ENCODE measurements at places on chromosomes 6 and 20.
A peak's percentile ranks its signal among the peaks of the same experiment; 100 is the strongest.

DNA sequence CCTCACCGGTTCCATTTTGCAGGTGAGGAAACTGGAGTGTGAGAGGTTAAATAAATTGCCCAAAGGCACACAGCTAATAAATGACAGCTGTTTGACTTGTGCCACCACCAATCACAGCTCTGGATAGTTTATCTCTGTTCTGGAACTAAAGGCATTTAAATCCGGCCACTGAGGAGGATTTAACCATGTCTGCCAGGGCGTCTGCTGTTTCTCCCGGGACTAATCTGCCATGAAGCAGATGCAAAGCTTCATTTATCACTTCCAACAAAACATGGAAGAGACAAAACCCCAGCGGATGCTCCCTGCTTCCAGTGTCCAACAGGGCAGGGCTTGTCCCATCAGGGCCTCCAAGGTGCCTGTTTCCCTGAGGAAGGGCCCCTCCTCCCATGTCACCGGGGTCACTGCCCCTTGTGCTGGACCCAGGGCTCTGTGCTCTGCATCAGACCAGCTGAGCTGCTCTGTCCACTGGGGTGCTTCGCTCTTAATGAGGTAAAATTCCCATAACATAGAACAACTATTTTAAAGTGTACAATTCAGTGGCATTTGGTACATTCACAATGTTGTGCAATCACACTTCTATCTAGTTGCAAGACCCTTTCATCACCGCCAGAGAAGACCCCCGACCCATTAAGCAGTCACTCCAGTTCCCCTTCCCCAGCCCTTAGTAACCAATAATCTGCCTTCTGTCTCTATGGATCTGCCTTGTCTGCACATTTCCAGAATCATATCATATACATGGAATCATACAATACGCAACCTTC is 244.3 kb downstream of the PTPRT start:
- no peak for DNase-seq

- DNase-seq: no peak
Observed at GRCh38 chr6:136535017-136535765, 15.0 kb downstream of the MAP7 start.

GRCh38 chr6:81556551-81556950 is 195.9 kb downstream of the TENT5A start:
- DNase-seq: no peak

GRCh38 chr20:50226093-50226974 is 35.7 kb downstream of the CEBPB start:
- peak; percentile 58 for DNase-seq

DNA sequence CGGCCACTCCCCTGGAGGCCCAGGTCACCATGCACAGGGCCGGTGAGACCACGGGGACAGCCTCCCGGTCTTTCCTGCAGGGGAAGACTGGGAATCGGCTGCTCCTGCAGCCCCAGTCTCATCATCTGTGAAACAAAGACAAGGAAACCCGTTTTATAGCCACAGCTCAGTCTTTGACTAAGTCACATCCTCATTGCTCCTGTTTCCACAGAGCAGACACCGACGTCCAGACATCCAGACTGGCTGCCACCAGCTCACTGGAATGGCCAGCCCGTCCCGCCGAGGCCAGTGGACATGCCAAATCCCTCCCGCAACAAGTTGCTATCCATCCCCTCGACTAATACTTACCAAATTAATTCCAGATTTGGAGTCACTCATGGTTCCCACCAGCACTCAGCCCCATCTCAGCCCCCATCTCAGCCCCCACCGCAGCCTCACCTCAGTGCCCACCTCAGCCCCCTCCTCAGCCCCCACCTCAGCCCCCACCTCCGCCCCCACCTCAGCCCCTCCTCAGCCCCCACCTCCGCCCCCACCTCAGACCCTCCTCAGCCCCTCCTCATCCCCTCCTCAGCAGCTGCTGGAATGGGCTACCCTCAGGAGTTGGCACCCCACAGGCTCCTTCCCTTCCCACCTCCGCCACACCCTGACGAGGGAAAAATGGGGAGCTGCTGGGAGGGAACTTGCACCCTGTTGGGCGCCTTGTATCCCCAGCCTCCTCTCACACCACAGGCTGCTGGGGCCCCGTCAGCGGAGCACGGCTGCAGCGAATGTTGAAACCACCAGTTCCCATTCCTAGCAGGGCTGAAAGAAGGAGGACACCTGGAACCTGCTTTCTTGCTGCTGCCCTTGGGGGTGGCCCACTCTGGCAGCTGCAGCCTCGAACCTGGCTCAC is 48.7 kb downstream of the YTHDF1 start:
- DNase-seq: no peak

DNA sequence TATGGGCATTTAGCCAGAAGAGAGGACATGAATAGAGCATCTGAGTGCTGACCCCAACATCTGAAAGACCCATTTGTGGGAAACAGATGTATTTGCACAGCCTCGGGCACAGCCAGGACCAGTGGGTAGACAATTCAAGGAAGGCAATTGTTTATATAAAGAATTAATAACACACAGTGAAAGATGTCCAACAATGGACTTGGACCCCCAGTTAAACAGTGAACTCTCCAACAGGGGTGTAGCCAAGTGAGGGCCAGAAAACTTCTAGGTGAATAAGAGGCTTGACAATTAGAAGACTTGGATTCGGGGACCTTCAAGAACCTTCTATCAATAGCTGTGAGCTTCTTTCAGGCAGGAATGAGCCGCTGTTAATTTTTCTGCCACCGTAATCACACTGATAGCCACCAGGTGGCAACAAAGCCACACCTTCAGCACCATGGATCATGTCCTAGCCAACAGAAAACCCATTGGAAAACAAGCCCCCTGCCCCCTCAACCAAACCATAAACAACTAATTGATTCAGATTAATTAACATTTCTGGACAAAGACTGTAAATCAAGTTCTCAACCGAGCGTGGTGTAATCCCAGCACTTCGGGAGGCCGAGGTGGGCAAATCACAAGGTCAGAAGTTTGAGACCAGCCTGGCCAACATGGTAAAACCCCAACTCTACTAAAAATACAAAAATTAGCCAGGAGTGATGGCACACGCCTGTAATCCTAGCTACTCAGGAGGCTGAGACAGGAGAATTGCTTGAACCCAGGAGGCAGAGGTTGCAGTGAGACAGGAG is 8.8 kb upstream of the SRSF6 start:
- DNase-seq: no peak

GRCh38 chr6:33050014-33050810 is 23.2 kb downstream of the HLA-DPA1 start:
- DNase-seq: no peak

DNA sequence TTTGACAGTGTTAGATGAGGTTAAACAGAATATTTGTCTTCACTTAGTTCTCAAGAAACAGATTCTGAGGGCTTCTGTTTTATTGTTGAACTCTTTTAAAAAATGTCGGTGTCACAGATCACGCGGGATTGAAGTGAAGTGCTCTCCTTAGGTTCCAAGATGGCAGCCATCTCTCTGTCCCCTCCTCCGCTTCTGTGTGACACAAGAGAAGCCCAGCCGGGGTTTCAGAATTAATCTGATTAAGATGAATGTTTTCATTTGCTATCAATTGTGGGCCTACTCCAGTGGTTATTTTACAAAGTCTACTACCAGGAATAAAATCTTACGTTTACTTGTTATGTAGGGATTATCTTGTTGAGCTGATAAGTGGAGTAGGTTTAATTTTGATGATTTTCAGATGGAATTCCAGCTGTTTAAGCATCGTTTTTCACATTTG is 10.9 kb downstream of the HIVEP1 start:
- DNase-seq: no peak

DNA sequence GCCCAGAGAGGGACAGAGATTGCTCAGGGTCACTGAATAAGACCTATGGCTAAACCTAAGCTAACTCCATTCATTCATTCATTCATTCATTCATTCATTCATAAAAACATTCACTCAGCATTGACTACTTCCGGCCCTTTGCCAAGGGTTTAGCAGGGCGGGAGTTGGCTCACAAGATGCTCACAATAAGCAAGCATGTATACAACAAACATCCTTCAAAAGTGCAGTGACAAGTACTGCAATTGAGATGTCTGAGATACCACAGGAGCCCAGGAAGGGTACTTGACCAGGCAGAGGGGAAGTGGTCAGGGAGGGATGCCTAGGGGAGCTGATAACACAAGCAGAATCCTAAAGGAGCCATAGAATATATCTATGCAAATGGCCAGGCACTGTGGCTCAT is 18.2 kb upstream of the KIAA1755 start:
- DNase-seq: no peak

DNA sequence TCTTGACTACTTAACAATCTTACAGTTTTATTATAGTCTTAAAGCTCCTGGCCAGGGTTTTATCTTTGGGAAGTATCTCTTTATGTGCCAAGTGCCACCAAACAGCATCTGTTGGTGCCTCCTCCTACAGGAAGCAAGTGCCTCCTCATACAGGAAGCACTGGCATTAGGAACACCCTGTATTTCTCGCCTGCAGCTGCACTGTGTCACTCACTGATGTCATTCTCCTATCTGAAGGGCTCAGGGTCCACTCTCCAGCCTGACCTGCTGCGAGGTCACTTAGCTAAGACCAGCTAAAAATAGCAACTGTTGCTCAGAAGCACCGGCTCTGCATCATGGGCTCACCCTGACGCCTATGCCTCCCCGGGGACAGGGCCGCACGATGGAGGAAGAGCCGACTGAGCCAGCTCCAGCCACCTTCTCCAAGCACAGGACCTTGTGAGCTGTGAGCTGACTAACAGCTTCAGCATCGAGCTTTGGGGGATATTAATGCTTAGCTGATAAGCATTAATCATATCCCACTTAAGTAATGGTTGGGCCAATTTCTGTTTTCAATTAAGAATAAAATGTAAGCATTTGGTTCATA is 66.3 kb upstream of the CD93 start:
- peak; percentile 59 for DNase-seq

- no peak for DNase-seq
Observed at GRCh38 chr20:14727485-14728150, 390.2 kb upstream of the FLRT3 start.

DNA sequence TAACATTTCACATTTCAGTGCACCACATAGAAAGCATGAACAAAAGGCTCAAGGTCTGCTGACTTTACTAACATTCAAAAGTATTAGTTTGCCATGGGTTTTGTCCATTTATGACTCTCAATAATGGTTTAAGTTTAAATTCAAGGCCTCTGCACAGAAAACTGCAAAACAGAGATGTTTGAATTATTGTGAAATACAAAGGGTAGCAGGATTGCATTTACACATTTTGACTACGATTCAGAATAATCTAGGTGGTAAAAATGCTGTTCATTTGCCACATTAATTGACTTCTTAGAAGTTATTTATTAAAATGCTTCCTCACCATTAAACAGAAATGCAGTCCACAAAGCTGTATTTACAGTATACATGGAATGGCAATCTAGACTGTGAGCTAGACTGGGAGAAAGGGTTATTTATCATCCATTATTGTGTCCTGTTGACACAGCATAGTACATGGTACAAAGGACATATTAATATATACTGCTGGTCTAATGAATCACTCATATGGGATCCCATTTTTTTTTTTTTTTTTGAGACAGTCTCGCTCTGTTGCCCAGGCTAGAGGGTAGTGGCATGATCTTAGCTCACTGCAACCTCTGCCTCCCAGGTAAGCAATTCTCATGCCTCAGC is 18.0 kb downstream of the USP49 start:
- no peak for DNase-seq

- DNase-seq: peak; percentile 71
Observed at GRCh38 chr6:122609881-122610689, at the start of gene PKIB. TSS of gene PKIB (plus strand) at chr6:122610405. CDS start at chr6:122717795, 107,390 bp downstream.

DNA sequence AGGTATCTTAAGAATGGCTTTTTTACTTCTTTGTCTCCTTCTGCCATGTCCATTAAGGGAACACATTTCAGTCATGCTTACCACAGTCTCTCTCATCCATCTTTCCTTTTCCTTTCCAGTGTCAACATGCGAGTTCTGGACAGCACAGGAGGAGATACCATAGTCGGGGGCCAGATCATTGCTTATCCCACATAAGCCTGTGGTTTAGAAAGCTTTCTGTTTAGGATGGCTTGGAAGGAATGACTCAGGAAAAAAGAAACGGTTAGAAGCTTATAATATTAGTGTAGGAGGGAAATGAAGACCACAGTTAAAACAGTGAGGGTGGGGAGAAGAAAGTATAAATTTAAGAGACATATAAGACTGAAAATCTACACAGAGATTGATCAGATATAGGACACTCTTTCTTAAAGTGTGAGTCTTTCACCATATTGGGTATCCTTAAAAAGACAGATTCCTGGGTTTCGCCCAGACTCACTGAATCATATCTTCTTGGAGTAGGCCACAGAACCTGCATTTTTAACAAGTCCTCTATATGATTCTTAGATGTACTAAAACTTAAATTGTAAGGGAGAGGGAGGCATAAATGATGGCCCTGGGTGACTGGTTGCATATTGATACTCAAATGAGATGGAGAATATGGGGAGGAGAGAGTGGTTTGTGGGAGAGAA is 36.1 kb downstream of the DSE start:
- peak; percentile 88 for DNase-seq

DNA sequence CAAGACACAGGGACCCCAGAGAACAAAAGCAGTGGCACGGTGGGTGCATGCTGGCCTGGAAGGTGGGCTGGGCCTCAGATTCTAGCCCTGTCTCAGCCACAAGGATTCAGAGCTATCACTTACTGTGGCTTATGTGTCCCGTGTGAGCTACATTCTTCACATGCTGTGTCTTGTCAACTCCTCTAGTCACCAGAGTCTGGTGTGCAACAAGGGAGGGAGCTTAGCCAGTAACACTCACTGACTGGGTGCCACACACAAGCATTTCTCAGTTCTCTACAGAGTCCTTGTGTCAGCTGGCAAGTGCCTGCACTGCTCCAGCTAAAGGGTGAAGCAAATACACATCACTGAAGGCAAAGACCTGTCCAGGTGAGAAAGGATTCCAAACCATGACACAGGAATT is 186.9 kb upstream of the CDYL start:
- DNase-seq: no peak
